GM12864 (cell line): ENCODE measurements at places on chromosomes 3 and 15.

DNA sequence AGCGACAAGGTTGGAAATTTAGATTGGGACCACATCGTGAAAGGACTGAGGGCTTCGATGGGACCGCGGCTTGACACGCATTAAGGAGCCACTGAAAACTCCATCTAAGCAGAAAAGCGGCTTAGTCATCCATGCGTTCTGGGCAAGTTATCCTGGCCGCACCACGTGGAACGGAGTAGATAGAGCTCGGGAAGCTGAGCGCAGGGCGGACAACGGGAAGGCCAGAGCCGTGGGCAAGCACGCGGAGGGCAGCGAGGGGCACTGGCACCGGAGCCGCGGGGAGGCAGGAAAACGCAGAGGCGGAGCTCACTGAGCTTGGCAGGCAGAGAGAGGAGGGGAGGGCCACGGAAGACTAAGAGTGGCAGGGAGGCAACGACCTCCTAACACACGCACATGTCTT lies 61.3 kb upstream of the VGLL4 start:
- no peak for DNase-seq

GRCh38 chr15:89164712-89165211 lies 56.6 kb downstream of the RLBP1 start:
- no peak for DNase-seq

DNA sequence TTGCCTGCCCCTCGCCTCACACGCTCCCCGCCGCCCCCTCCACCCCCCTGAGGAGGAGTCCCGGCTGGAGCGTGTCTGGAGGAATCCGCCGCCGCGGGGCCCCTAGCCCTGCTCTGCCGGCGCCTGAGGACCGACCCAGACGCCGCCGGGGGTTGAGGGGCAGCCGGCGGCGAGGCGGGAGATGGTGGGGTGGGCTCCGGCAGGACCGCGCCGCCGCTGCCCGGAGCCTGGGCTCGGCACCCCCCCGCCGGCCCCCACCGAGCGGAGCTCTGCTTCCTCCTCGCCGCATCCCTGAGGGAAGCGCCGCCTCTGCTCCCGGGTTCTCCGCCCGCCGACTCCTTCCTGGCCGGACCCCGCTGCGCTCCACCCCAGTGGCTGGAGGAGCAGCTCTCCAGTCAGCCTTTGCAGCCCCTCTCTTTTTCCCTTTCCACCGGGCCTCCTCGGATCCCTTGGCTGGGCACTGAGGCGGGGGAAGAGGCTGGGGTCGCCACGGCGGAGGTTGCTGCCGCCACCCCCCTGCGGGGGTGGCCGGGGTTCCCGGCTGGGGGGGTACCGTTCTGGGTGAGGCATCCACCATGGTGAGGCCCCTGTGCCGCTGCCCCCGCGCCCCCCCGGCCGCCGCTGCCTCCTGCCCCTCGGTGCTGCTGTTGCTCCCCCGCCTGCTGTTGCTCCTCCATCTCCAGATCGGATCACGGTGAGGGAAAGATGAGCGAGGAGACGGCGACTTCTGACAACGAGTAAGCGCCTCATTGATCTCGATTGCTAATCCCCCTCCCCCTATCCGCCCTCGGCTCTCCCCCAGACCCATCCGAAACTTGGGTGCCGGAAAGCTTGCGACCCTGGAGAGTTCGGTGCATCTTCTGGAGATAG lies at the start of gene SPRED1:
TSS of gene SPRED1 (plus strand) at position 356 of the 870 bp plus-strand sequence. CDS start at position 706, 350 bp downstream.
- DNase-seq, result no peak

- DNase-seq, result no peak
Observed at GRCh38 chr15:57312318-57313133, 63.8 kb upstream of the CGNL1 start.

DNA sequence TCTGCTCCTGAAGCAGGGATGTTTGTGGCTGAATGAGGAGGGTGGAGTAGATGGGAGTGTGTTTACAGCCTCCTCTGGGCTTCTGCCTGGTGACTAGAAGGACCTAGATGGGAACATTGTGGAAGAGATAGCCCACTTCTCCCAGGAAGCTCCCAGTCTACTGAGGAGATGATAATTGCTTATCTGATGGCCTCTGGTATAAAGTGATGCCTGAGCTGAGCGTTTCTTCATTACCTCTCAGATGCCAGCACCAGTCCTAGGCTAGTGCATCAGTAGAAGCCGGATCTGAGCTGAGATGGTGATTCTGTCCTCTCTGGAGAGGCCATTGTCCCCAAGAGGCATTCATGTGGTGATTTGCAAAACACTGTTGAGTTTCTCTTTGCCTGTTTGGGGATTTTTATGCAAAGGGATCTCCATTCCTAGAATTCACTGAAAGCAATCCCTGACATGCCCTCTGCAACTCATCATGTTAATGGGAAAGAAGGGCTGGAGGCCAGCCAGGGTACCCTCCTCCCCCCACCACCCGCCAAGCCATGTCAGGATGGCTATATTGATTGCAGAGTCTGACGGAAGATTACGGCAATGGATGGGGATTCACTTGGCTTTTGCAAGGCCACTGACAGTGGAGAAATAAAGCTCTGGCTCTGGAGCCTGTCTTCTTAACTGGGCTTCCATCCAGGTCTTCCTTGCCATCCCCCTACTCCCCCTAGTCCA lies 166.4 kb upstream of the ROPN1 start:
- no peak for DNase-seq

GRCh38 chr3:182629521-182629920 lies 163.8 kb upstream of the ATP11B start:
- DNase-seq, result no peak

DNA sequence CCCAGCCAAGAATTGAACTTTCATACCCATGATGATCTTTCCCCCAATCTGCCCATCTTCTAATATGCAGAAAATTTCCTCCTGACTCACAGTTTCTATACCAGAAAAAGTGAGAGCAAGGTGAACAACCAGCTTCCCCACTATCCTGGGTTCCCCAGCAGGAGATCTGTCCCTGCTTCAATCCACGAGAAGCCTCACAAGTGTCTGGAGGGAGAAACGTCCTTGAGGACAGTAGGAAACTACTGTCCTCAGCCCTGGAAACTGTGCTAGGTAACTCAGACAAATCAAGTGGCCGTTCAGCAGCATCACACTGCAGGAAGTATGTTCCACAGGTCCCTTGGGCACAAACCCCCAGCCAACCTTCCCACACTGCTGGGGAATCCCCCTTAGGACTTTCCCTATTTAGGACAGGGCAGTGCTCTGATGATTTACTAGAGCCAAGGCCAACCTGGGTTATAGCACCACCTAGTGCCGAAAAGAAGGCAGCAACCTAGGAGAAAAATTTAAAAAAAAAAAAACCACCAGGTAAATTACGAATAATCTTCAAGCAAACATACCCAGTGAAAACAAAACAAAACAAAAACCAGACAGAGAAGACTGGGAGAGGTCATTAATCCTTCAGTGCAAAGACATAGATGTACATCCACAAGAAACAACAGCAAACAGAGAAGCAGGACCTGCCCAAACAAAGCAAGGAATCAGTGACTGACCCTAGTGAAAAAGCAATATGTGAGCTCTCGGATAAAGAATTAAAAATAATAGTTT lies 36.0 kb downstream of the MORC1 start:
- DNase-seq, result peak; percentile 68

GRCh38 chr3:150626148-150626930 lies 23.2 kb downstream of the SELENOT start:
- no peak for DNase-seq

- no peak for DNase-seq
Observed at GRCh38 chr15:93036951-93037819, 51.8 kb downstream of the RGMA start.

GRCh38 chr3:150324788-150325187 lies 83.3 kb upstream of the TSC22D2 start:
- no peak for DNase-seq

- no peak for DNase-seq
Observed at GRCh38 chr3:197528190-197528589, 27.6 kb downstream of the BDH1 start.

DNA sequence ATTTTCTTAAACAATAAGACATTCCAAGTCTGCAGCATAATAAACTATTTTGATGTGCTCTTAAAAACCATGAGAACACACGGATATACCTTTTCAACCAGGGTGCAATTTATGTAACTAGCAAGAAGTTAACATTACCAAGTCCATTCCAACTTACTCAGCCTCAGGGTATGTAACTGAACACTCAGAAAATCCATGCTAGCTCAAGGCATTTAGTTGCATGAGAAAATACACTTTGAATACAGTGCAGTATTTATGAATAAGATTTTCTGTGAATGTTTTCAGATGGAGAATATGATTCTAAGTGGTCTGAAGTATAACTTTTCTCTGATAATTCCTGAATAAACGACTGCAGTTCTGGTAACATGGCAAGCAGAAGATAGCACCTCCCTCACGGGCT lies 124.3 kb downstream of the SNRK start:
- no peak for DNase-seq

GRCh38 chr15:62469874-62470688 lies 305.0 kb upstream of the C2CD4B start:
- DNase-seq, result no peak

DNA sequence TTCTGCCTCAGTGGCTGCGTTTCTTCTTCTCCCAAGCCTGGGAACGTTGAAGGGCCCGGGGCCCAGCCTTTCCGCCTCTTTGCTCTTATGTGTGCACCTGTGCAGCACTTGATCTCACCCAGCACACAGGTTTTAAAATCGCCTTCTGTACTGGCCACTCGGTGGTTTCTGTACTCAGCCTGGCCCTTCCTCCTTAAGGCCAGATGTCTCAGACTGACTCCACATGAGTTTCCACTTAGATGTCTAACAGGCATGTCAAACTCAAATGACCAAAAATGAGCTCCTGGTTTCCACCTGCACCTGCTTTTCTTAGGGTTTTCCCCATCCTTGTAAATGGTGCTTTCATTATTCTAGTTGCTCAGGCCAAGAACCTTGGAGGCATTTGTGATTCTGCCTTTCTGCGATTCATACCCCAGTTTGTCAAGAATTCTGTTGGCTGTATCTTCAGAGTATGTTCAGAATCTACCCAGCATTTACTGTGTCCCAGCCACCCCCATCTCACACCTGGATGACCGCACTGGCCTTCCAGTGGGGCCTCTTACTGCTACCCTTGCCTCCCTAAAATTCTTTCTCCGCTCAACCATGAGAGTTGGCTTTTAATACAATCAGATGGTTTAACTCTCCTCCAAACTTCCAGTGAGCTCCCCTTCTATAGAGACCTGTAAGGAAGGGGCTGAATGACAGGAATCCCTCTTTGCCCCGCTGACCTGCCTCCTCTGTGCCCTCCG lies 2.2 kb upstream of the TRAK1 start:
- peak; percentile 40 for DNase-seq

DNA sequence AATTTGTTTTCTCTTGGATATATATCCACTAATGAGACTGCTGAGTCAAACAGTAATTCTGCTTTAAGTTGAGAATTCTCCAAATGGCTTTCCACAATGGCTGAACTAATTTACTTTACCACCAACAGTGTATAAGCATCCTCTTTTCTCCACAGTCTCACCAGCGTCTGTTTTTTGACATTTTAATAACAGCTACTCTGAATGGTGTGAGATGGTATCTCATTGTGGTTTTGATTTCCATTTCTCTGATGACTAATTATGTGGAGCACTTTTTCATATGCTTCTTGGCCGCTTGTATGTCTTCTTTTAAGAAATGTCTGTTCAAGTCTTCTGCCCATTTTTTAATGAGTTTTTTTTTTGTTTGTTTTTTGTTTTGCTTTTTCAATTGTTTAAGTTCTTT lies 206.2 kb downstream of the CTNNB1 start:
- DNase-seq, result no peak
